ENCODE measurements at places on chromosomes 5 and 9. TPM values are rescaled to one million over a fixed set of nuclear protein-coding genes. Genes with fewer than 3 reads are reported as not detected.

GRCh38 chr9:133992780-133993634 is 883 bp upstream of the VAV2 start:
- peak overlapping the region; percentile 68 for H3K4me3 ChIP-seq
- peak overlapping the region; percentile 91 for H3K27ac ChIP-seq
- H3K36me3 ChIP-seq = no peaks in the 10 kb centered on the region
- peak; percentile 80 for DNase-seq
- peaks cover 23% of the 10 kb centered on the region for H3K4me1 ChIP-seq

- no peak for DNase-seq
- H3K4me3 ChIP-seq = no peak overlapping the region
- no peaks in the 10 kb centered on the region for H3K27me3 ChIP-seq
- no peaks in the 10 kb centered on the region for H3K36me3 ChIP-seq
Measured at GRCh38 chr9:33517373-33517772, 6.7 kb upstream of the ANKRD18B start.

GRCh38 chr9:128729766-128730517 is 6.0 kb upstream of the ZDHHC12 start:
- no peaks in the 10 kb centered on the region for H3K36me3 ChIP-seq
- no peak for DNase-seq
- no peak overlapping the region for H3K4me3 ChIP-seq
- no peaks in the 10 kb centered on the region for H3K4me1 ChIP-seq
- H3K27ac ChIP-seq = no peak overlapping the region

GRCh38 chr9:76452839-76453238 is 6.1 kb upstream of the GCNT1 start:
- H3K27me3 ChIP-seq = no peaks in the 10 kb centered on the region
- H3K27ac ChIP-seq = no peak overlapping the region
- no peak for DNase-seq
- H3K4me3 ChIP-seq = no peak overlapping the region
- no peaks in the 10 kb centered on the region for H3K36me3 ChIP-seq

DNA sequence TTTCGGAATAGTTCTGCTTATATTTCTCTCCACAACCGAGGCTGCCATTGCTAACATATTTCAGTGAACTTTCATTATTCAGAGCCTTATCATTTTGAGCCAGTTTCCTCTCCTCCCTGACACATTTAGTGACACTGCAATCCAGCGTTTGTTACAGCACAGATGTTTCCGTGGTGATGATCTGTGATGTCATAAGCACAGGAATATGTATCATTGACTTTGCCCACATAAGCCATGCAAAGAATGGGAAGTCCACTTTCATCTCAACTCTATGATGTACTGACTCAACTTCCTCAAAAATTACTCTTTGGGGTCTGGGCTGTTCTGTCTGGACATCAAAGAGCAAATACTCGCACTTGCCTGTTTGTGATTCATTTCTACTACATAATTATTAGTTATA is 291.8 kb downstream of the EBF1 start:
- no peak overlapping the region for H3K4me3 ChIP-seq
- H3K36me3 ChIP-seq = no peaks in the 10 kb centered on the region
- no peaks in the 10 kb centered on the region for H3K27me3 ChIP-seq
- peaks cover under 1% of the 10 kb centered on the region for H3K4me1 ChIP-seq

GRCh38 chr9:99182356-99182755 is 39.4 kb downstream of the ALG2 start:
- H3K27ac ChIP-seq = no peak overlapping the region
- no peaks in the 10 kb centered on the region for H3K27me3 ChIP-seq
- H3K4me1 ChIP-seq = peaks cover 4% of the 10 kb centered on the region
- H3K4me3 ChIP-seq = no peak overlapping the region
- DNase-seq = no peak

DNA sequence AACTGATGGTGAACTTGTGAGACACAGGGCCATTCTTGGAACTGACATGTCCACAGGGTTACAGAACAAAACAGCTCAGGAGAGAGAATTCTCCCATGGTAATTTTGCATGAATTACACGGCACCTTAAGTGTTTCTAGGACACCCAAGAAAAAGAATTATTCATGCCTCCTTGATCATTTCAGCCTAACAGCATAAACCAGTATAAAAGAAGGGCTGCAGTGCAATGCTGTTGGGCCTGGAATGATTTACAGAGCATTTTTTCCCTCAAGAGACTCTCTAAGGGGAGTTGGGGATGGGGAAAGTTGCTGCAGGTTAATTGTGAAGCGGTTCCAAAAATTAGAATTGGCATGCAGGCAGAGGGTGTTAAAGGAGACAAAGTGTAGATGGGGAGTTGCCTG is 136.4 kb upstream of the FBXL7 start:
- H3K27me3 ChIP-seq = no peaks in the 10 kb centered on the region
- H3K36me3 ChIP-seq = no peaks in the 10 kb centered on the region
- DNase-seq = no peak
- no peaks in the 10 kb centered on the region for H3K4me1 ChIP-seq

DNA sequence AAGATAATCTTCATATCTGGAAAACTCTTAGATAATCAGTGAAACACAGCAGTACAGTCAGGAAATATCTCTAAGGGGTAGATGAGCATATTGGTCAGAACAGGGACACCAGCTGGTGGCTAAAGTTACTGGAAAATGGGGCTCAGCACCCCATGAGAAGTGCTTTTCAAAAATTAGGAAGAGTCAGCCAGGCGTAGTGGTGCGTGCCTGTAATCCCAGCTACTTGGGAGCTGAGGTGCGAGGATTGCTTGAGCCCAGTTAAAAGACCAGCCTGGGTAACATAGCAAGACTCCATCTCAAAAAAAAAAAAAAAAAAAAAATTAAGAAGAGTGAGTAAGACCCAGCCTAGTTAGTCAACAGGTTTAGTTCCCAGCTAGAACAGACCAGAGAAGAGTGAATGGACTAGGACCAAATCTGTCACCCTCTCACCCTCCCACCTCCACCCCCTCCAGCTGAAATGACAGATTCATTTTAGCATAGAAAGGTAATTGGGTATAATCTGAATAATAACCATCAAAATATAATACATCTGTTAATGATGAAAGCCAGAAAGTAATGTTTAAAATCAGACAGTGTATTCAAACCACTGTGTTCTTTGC is 120.9 kb downstream of the CDC42SE2 start:
- H3K4me3 ChIP-seq = no peak overlapping the region
- DNase-seq = no peak
- H3K27ac ChIP-seq = no peak overlapping the region
- H3K27me3 ChIP-seq = no peaks in the 10 kb centered on the region
- H3K36me3 ChIP-seq = peaks cover 8% of the 10 kb centered on the region

- no peak for DNase-seq
- H3K27me3 ChIP-seq = no peaks in the 10 kb centered on the region
Measured at GRCh38 chr9:91084896-91085516, 276.7 kb downstream of the AUH start.

Gene QRFP
- not detected for total RNA-seq

Gene SHROOM1
- 10.7 TPM for total RNA-seq

Gene CORO2A
- total RNA-seq = 1.3 TPM

Gene PLAC8L1
- total RNA-seq = 0.69 TPM

Gene PCDHGC3
- 17.8 TPM for total RNA-seq

Gene LRRC26
- 0.69 TPM for total RNA-seq

Gene RETREG1
- 15.6 TPM for total RNA-seq

All from pancreas (tissue), 10 donors.